ENCODE measurements at places on chromosomes 5 and 9.

DNA sequence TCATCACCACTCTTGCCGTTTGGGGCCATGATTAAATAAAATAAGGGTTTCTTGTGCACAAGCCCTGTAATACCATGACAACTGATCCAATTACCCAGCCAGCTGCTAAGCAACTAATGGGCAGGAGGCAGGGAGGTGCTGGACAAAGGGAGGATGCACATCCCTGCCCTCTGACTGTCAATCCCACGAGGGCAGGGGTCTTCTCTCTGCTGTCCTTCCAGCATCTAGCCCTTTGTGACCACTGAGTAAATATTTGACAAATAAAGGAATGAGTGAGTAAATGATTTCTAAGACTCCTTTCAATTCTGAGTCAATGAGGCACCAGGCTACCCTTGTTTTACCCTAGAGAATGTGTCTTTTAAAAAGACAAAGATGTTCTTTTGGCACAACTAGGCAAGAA lies 247.1 kb downstream of the SYK start:
- DNase-seq: no peak

DNA sequence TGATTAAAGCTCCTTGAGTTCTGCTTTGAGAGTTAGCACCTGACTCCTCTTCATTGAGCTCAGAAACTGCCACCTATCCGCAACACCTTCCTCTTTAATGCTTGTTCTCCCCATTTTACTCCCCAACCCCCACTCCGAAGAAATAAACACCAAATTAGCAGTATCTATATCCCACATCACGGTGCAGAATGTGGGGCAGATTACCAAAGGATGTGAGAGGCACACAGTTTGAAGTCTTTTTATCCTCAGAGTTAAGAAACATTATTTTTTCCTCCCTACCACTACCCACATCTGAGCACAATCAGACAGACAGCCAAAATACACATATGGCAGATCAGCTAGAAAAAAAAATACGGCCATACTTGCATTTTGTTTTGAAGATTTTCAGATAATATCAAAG lies 26.1 kb upstream of the IL7R start:
- no peak for DNase-seq

GRCh38 chr5:45779874-45780671 lies 83.9 kb upstream of the HCN1 start:
- DNase-seq: no peak

- no peak for DNase-seq
Measured at GRCh38 chr5:151038801-151039238, 18.4 kb downstream of the GPX3 start.

DNA sequence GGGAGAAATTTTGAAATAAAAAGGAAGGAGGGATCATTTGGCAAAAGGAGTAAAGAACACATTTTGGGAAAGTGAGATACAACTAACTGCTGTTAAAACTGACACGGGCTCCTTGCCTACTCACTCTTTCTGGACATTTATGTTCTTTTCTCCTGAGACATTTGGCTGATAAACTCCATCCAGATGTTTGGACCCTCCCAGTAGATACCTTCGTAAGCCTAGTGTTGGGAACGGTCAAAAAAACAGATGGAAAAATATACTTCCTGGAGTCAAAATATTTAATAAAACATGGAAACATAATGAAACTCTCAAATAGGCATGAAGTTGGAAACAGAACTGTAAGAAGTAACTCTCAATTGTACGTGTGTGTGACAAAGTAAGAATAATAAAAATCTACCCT lies 360.1 kb upstream of the RIOK2 start:
- no peak for DNase-seq

- no peak for DNase-seq
Measured at GRCh38 chr5:126138281-126138931, 284.8 kb upstream of the GRAMD2B start.

DNA sequence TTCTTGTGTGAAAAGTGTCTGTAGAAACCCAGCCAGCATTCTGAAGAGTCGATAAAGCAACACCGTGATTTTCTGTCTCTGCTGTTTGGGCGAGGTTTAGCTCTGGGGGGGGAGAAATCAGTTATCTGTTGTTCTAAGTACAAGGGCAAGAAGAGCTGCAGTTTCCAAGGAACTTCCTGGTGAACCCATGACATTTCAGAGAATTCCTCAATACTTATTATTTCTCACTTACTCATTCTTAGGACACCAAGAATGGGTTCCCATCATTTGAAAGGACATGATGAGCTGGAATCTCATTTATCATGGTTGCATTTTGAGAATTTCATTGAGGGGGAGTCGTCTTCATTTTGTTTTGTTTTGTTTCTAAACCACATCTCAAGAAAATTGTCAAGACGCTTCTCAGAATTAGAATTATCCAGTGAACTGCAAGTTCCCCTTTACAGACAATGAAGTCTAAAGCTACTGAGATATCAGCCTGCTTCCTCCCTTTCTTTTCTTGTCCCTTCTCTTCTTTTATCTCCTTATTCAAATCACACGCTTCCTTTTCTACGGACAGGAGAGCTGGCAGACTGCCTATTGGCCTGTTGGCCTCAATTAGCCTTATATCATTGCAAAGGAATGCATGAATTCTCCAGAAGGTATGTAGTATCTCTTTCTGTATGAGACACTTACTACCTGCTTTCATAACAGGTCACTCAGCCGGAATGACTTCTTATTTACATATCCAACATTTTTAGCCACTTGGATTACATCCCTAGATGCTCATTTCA lies 53.7 kb downstream of the ZNF462 start:
- no peak for DNase-seq

GRCh38 chr5:128380337-128380736 lies 157.7 kb downstream of the FBN2 start:
- no peak for DNase-seq

DNA sequence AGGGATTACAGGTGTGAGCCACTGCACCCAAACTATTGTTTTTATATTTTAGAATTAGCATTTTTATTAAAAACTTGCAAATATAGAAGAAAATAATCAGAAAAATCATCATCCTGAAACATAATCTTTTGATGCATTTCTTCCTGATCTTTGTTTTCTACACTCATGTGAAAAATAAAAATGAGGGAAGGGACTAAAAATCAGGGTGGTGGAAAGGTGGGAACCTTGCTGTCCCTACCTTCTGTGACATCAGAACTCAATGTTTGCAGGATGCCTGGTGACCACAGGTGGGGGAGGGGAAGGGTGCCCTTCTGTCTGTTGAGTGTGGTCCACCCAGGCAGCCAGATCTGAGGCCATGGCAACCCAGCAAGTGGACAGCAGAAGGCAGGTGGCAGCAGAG lies at the start of gene SMIM23:
SMIM23 (plus strand) TSS at position 301 of the 400 bp plus-strand sequence; CDS start at position 356, 55 bp downstream.
- DNase-seq: no peak

- DNase-seq: no peak
Measured at GRCh38 chr5:4901924-4902323, 238.2 kb upstream of the ADAMTS16 start.

DNA sequence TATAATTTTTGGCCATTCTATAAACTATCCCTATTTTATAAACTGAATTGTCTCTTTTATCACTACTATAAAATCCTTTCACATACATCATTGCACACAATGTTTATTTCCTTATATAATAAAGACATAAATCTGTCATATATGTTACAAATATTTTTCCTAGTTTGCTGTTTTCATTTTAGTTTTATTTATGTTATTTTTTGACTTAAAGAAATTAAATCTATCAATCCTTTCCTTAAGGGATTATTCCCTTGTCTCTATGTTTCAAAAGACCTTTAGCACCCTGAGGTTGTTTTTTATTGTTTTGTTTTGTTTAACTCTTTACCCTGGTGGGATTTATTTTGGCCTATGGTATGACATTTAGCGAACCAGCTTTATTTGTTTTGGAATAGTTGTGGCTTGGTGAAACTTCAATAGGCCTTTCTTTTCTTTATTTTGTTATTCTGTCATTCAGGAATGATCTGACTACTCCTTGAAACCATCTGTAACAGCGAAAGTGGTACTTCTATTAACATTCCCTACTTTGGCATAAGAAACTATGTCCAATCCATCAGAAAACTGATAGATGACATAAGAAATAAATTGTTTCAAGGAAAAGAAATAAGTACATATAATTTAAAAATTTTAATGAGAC lies 125.9 kb downstream of the CEP120 start:
- DNase-seq: no peak

DNA sequence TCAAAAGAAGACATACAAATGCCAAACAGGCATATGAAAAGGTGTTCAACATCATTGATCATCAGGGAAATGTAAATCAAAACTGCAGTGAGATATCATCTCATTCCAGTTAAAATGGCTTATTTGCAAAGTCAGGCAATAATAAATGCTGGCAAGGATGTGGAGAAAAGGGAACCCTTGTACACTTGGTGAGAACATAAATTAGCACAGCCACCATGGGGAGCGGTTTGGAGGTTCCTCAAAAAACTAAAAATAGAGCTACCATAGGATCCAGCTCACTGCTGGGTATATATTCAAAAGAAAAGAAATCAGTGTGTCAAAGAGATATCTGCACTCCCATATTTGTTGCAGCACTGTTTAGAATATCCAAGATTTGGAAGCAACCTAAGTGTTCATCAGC lies 50.3 kb downstream of the AP3S1 start:
- DNase-seq: no peak

- DNase-seq: no peak
Measured at GRCh38 chr5:56848206-56848605, 32.9 kb downstream of the MAP3K1 start.

GRCh38 chr9:32571969-32572899 lies 725 bp downstream of the NDUFB6 start:
- peak; percentile 70 for DNase-seq

DNA sequence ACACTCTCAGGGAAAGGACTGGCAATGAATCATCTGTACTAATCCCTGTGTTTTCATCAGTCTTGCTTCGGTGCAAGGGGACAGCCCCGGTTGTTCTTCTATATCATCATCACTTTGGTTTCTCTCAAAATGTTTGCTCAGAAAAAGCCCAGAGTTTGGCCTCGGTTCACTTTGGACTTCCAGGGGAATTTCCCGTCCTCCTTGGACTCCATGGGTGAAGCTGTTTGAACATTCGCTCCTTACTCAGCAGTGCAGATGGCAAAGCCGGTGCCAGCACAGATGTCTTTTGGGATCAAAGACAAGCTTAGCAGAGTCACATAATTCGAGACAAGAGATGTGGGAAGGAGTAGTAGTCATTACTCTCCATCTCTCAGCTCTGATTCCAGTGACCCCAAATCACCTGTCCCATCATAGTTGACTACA lies 69.8 kb upstream of the TNFSF8 start:
- no peak for DNase-seq

DNA sequence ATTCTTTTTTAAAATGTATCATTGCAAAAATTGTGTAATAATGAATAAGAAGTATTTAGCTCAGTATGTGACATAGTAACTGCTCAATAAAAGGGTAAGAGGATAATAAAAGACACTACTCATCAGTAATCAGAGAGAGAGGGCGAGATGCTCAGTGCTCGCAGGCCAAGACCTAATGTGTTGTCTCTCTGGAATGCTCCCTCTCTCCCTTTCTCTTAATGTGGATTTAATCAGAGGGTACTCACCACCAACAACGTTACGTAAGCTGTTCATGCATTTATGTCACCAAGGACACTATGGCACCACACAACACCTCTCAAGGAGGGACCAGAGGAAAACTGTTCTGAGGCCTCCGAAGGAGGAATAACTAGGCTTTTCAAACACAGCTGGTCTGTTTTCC lies 42.5 kb downstream of the WHRN start:
- no peak for DNase-seq

- no peak for DNase-seq
Measured at GRCh38 chr9:89366711-89367110, 48.4 kb downstream of the SECISBP2 start.

- no peak for DNase-seq
Measured at GRCh38 chr9:120923620-120924328, 2.8 kb downstream of the TRAF1 start.

GRCh38 chr9:124500796-124501611 lies 6.2 kb downstream of the NR5A1 start:
- no peak for DNase-seq

DNA sequence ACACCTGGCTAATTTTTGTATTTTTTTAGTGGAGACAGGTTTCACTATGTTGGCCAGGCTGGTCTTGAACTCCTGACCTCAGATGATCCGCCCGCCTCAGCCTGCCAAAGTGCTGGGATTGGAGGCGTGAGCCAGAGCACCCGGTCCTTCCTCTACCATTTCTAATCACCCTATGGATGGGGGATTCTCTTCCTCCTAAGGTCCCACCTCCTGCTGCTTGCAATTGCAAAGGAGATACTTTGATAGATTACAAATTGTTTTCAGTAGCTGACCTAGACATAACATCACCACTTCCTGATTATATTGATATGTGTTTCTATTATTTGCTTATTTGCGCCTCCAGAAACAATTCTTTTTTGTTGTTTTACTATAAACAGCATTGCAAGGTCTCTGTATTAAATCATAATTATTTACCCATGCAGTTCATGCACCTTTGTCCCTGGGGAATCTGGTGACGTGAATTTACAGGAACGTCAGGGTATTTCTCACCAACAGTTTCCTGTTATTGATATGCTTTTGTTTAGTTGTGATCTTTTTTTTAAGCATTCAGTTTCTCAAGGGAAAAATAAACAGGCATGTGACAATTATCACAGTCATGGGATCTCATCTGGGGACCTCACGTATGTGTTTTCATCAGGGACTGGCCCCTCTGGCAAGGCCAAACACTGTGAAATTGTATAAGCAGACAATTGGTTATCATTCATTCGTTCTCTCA lies 43.2 kb downstream of the ESM1 start:
- no peak for DNase-seq

DNA sequence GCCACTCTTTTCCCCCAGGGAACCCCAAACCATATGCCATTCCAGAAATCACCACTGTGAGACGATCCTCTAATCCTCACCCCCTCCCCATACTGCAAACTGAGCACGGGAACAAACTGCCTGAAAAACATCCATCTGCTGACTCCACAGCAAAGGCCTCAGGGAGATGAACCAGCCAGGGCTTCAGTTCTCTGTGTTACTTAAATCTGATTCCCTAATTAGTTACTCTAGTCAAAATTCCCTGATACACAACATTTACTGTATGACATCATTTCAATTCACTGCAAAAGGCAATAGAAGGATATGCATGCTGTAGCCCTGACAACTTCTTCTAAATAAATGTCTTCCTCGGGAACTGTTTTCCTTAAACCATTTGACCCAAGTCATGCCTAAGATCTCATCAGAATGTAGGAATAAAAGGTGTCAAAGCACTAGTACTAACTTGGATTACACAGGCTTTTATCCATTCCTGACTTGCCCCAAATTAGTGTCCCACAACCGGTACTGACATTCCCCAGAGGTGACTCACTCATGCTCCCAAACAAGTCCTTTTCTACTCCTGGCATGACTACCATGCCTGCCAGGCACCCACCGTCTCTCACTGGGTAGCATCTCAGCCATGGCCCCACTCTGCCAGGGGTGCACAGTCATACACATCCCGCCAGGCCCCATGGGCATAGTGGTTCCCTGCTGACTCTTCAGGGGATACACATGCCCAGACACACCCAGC lies 35.0 kb downstream of the MTX3 start:
- DNase-seq: no peak

Data from memory B cell (primary cell).